ENCODE measurements at places on chromosomes 11 and 22. TPM values are rescaled to one million over a fixed set of nuclear protein-coding genes. Genes with fewer than 3 reads are reported as not detected.

Gene FREY1
- 0.34 TPM for total RNA-seq

Gene ACTN3
- not detected for total RNA-seq

Gene BIRC3
- 0.67 TPM for total RNA-seq

Gene RAB39A
- 0.73 TPM for total RNA-seq

Gene GAL
- not detected for total RNA-seq

Gene CD44
- total RNA-seq = 562 TPM

All from melanocyte of skin (primary cell).